ENCODE measurements at places on chromosomes 7 and 10. TPM values are rescaled to one million over a fixed set of nuclear protein-coding genes. Genes with fewer than 3 reads are reported as not detected.

DNA sequence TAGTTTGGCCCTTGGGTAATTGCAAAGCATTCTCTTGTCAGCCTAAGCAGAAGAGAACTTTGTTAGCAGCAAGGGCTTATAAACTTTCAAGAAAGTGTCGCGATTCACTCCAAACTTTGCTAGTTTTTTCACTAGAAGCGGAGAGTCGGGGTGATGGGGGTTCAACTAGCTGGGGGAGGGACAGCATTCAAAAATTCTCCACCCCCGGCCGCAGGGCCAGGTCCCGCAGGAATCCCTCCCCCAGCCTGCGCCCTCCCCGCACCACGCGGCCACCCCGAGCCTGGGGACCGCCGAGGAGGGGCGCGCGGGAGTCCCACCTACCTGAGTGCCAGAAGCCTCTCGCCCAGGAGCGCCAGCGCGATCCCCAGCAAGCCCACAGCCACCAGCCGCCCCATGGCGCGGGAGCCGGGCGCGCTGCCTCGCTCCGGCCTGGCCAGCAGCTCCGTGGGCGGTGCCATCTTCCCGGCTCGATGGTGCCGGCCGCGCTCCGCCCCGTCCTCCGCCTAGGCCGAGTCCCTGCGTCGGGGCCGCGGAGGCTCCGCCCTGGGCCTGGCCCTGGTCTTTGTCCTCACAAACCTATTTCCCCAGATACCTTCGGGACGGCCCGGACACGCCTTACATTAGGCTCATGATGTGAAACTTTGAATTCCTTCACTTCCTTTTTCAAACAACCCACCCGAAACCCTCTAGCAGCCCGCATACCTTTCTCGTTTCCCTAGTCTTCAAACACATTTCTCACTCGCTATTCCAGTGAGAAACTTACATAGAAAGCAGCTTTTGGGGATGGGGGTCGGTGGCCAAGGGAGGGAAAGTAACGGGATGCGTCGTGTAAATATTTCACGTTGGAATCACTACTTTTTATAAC is at the start of gene PON2:
PON2 (minus strand) TSS at position 472 of the 865 bp plus-strand sequence; CDS start at position 395, 77 bp downstream.
- peak within 1 kb of the TSS; percentile 97 for H3K27ac ChIP-seq
- DNase-seq: peak; percentile 89
- H3K36me3 ChIP-seq: peaks cover 7% of the 10 kb centered on the region
- no peaks in the 10 kb centered on the region for H3K27me3 ChIP-seq

GRCh38 chr10:10533437-10533836 is 484.2 kb upstream of the CELF2 start:
- no peak overlapping the region for H3K27ac ChIP-seq
- no peak for DNase-seq
- no peaks in the 10 kb centered on the region for H3K27me3 ChIP-seq

DNA sequence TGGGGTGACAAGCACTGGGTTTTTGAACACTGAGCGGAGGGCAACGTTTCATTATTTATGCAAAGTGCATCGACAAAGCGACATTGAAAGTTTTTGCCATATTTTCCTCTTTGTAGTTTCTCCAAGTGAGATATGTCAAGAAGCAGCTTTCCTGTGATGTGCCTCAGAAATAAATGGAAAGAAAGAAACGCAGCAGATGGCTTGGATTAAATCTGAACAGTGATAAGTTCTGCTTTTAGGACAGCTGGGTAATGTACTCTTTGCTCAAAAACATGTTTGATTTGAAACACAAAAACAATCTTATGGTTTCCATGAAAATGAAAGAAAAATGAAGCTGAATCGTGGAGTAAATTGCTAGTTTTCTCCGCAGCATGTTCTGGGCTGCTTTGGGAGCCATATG is 166.3 kb downstream of the PTPRN2 start:
- no peaks in the 10 kb centered on the region for H3K36me3 ChIP-seq
- no peak overlapping the region for H3K4me3 ChIP-seq
- no peaks in the 10 kb centered on the region for H3K4me1 ChIP-seq
- H3K27ac ChIP-seq: no peak overlapping the region
- H3K27me3 ChIP-seq: no peaks in the 10 kb centered on the region
- DNase-seq: no peak

- no peaks in the 10 kb centered on the region for H3K36me3 ChIP-seq
- H3K4me3 ChIP-seq: no peak overlapping the region
- no peak for DNase-seq
- peaks cover 33% of the 10 kb centered on the region for H3K4me1 ChIP-seq
- H3K27ac ChIP-seq: no peak overlapping the region
- no peaks in the 10 kb centered on the region for H3K27me3 ChIP-seq
Observed at GRCh38 chr7:117068511-117069145, 115.3 kb downstream of the ST7 start.

The STEAP2 gene
- total RNA-seq: 13.4 TPM

DNA sequence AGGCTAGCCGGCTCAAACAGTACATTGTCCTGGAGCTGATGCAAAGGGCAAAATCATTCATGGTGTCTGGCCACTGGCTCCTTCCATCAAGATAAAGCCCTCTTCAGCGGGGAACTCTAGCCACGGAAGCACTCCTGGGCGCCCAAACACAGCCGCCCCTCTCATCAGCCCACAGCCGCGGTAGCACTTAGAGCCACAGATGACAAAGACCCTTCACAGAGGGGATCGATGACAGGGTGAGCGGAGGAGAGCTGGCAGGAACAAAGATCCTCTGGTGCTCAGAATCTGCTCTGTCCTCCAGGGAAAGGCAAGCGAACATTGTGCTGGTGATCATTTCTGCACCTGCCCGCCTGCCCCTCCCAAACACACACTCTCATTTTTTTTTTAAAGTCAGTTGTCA is 222.2 kb upstream of the NRP1 start:
- H3K36me3 ChIP-seq: no peaks in the 10 kb centered on the region
- no peak for DNase-seq
- no peaks in the 10 kb centered on the region for H3K4me1 ChIP-seq
- H3K27me3 ChIP-seq: peaks cover 3% of the 10 kb centered on the region
- H3K4me3 ChIP-seq: no peak overlapping the region

- H3K27ac ChIP-seq: no peak overlapping the region
- DNase-seq: no peak
Observed at GRCh38 chr7:15475808-15476530, 85.8 kb downstream of the AGMO start.

DNA sequence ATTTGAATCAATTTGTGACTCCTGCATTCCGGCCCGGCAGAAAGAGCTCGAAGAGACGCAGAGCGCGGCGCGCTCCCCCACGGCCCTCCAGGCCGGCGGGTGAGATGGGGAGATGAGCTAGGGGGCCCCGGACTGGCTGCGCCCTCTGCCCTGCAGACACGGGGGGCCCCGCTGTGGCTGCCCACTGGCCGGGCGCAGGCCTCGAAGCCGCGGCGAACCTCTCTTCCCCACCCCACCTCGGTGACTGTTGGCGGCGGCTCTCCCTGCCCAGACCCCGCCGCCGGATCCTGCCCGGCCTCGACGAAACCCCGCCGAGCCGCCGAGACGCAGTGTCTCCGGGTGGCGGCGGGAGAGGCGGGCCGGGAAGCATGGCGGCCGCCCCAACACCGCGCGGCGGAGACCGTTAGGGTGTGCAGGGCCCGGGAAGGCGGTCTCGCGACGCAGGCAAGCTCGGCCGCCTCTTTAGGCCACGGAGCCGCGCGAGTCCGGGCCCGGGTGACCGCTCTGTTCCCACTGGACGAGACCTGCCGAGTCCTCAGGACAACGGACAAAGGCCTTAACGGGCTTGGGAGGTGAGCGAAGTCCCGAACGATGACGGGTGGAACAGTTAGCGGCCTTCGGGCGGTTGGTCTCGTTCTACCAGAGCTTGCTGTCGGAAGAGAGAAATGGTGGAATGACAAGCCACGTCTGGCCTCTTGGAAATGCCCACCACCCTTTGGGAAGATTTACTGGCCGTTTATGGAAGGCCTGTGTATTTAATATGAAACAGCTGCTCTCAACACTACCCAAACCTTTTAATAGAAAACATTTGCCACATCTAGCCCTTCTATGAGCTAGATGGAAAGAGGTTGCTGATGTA is 24.3 kb downstream of the NUP42 start:
- peaks cover 8% of the 10 kb centered on the region for H3K27me3 ChIP-seq
- H3K4me3 ChIP-seq: peak overlapping the region; percentile 34
- DNase-seq: peak; percentile 51
- H3K4me1 ChIP-seq: peaks cover 8% of the 10 kb centered on the region

The POLR2J3 gene
- 58.1 TPM for total RNA-seq

DNA sequence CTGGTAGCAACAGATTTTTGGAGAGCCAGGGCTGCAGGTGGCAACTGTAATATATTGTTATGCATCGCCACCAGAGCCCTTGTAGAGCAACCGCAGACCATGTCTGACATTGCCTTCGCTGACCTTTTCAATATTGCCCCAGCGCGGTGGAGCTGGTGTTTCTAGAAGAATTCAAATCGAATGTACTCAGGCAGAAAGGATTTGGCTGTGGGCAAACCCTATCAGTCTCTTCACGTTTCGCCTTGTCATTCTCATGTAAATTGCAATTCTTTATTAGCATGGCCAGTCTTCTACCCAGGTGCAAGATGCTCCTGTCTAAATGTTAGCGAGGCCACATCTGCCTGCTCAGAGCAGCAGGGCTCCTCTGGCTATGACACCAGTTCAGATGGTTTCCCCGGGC is 490.2 kb upstream of the AUTS2 start:
- no peaks in the 10 kb centered on the region for H3K4me1 ChIP-seq
- no peak for DNase-seq
- no peaks in the 10 kb centered on the region for H3K27me3 ChIP-seq
- no peak overlapping the region for H3K27ac ChIP-seq
- no peaks in the 10 kb centered on the region for H3K36me3 ChIP-seq
- no peak overlapping the region for H3K4me3 ChIP-seq

- no peak for DNase-seq
- no peak overlapping the region for H3K4me3 ChIP-seq
- H3K27me3 ChIP-seq: no peaks in the 10 kb centered on the region
- peak overlapping the region; percentile 44 for H3K27ac ChIP-seq
- no peaks in the 10 kb centered on the region for H3K36me3 ChIP-seq
Observed at GRCh38 chr7:122803323-122803722, 82.9 kb downstream of the CADPS2 start.

- no peak overlapping the region for H3K4me3 ChIP-seq
- no peaks in the 10 kb centered on the region for H3K36me3 ChIP-seq
- peaks cover 73% of the 10 kb centered on the region for H3K27me3 ChIP-seq
- H3K4me1 ChIP-seq: no peaks in the 10 kb centered on the region
Observed at GRCh38 chr10:101079874-101080273, 18.1 kb downstream of the KAZALD1 start.

DNA sequence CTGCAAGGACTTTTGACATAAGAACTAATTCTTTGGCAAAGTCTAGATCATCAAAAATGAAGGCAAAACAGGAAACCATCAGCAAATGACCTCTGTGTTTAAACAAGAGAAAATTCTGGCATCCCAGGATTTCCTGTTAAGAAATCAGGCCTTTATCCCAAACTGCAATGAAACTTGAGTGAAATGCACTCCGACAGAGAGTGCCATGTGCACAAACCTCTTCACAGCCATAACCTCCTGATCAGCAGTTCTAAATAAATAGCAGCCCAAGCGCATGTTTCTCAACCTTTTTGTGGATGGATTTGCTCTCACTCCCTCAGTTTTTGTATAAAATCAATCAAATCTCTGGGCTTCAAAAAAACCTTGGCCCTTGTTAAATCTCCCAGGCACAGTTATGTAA is 107.7 kb upstream of the EEPD1 start:
- no peaks in the 10 kb centered on the region for H3K27me3 ChIP-seq
- H3K27ac ChIP-seq: peak overlapping the region; percentile 54
- H3K36me3 ChIP-seq: no peaks in the 10 kb centered on the region

GRCh38 chr10:78602201-78602932 is 466.4 kb upstream of the ZMIZ1 start:
- H3K27me3 ChIP-seq: no peaks in the 10 kb centered on the region
- DNase-seq: no peak
- H3K36me3 ChIP-seq: no peaks in the 10 kb centered on the region
- H3K27ac ChIP-seq: no peak overlapping the region
- no peaks in the 10 kb centered on the region for H3K4me1 ChIP-seq
- no peak overlapping the region for H3K4me3 ChIP-seq

The SCRN1 gene
- 28.2 TPM for total RNA-seq

DNA sequence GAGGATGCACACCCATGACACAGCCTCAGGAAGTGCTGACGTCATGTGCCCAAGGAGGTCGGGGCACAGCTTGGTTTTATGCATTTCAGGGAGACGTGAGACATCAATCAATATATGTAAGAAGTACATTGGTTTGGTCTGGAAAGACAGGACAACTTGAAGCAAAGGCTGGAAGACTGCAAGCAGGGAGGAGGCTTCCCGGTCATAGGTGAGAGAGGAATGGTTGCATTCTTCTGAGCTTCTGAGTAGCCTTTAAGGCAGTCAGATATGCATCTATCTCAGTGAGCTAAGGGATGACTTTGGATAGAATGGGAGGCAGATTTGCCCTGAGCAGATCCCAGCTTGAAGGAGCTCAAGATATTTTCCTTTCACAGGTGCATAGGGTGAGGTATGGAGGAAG is 349.5 kb downstream of the TYW1 start:
- DNase-seq: no peak
- H3K4me3 ChIP-seq: no peak overlapping the region
- H3K27me3 ChIP-seq: no peaks in the 10 kb centered on the region
- H3K36me3 ChIP-seq: no peaks in the 10 kb centered on the region
- no peak overlapping the region for H3K27ac ChIP-seq
- no peaks in the 10 kb centered on the region for H3K4me1 ChIP-seq

GRCh38 chr7:6022707-6023106 is 8.5 kb upstream of the ANKRD61 start:
- no peak for DNase-seq
- peaks cover 100% of the 10 kb centered on the region for H3K36me3 ChIP-seq
- H3K27ac ChIP-seq: no peak overlapping the region
- H3K4me3 ChIP-seq: no peak overlapping the region

DNA sequence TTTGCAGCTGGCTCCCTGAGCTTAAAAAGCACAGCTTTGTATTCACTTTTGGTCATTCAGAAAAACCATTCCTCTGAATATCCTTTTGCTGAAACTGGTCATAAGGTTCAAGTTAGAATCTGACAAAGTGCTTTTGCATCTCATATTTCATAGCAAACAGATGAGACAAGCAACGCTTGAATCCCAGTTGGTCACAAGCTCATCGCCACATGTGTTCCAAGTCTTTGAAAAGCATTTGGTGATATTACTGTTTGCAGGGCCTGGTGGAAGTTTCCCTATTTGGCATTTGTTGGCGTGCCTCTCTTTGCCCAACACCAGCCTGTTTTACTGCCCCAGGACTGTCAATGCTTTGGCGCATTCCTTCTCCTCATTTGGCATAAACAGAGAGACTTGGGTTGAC is 10.3 kb downstream of the TACC2 start:
- no peak overlapping the region for H3K4me3 ChIP-seq
- DNase-seq: no peak
- peaks cover 5% of the 10 kb centered on the region for H3K4me1 ChIP-seq
- no peaks in the 10 kb centered on the region for H3K36me3 ChIP-seq
- H3K27ac ChIP-seq: no peak overlapping the region

DNA sequence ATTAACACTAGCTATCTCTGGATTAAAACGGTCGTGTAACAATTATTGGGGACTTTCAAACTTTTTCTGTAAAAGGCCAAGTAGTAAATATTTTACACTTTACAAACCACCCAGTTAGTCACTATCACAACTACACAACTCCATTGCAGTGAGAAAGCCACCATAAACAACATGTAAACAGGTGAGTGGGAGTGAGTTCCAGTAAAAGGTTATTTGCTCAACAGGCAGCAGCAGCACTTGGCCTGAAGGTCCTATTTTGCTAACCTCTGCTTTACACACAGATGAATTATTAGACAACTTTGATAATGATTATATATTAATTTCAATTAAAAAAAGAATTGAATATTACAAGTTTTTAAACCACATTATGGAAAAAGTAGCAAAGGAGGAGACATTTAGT is 15.8 kb upstream of the AGMO start:
- no peak overlapping the region for H3K27ac ChIP-seq
- no peaks in the 10 kb centered on the region for H3K27me3 ChIP-seq
- no peak for DNase-seq
- no peaks in the 10 kb centered on the region for H3K36me3 ChIP-seq
- no peaks in the 10 kb centered on the region for H3K4me1 ChIP-seq
- no peak overlapping the region for H3K4me3 ChIP-seq

The LIPM gene
- total RNA-seq: not detected

Measured in lower lobe of right lung (tissue), 2 donors.